ENCODE measurements at places on chromosomes 4 and X.
A peak's percentile ranks its signal among the peaks of the same experiment; 100 is the strongest.

- no peak for DNase-seq
- peaks cover 55% of the 10 kb centered on the region for H3K27me3 ChIP-seq
- H3K27ac ChIP-seq: no peak overlapping the region
- no peaks in the 10 kb centered on the region for H3K36me3 ChIP-seq
Observed at GRCh38 chrX:16307950-16308349, 140.7 kb downstream of the MAGEB17 start.

GRCh38 chrX:13005661-13006473, 31.0 kb downstream of the TMSB4X start:
- peak overlapping the region; percentile 76 for H3K4me3 ChIP-seq
- peaks cover 74% of the 10 kb centered on the region for H3K4me1 ChIP-seq
- DNase-seq: no peak
- peaks cover 64% of the 10 kb centered on the region for H3K27me3 ChIP-seq
- H3K27ac ChIP-seq: peak overlapping the region; percentile 98
- H3K36me3 ChIP-seq: no peaks in the 10 kb centered on the region

- H3K4me3 ChIP-seq: peak overlapping the region; percentile 78
- H3K4me1 ChIP-seq: peaks cover 50% of the 10 kb centered on the region
- H3K27ac ChIP-seq: peak overlapping the region; percentile 91
- peak; percentile 49 for DNase-seq
- H3K36me3 ChIP-seq: no peaks in the 10 kb centered on the region
Observed at GRCh38 chr4:153438916-153439756, 27.0 kb upstream of the TMEM131L start.

DNA sequence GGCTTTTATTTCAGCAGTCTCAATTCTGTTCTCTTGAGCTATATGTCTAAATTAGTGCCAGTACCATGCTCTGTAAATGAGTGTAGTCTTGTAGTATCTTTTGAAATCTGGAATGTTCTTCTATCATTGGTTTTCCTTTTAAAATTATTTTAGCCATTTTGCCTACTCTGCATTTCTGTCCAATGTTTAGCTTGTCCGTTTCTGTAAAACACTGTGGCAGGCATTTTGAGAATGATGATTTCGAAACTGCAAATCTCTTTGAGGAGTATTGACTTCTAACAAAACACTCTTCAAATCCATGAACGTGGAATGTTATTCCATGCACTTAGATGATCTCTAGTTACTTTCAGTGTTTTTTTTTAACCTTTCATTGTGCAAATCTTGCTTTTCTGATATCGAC, 28.3 kb upstream of the PPP4R3C start:
- no peaks in the 10 kb centered on the region for H3K36me3 ChIP-seq
- DNase-seq: no peak
- no peak overlapping the region for H3K4me3 ChIP-seq
- no peaks in the 10 kb centered on the region for H3K4me1 ChIP-seq
- H3K27ac ChIP-seq: no peak overlapping the region
- H3K27me3 ChIP-seq: peaks cover 5% of the 10 kb centered on the region

DNA sequence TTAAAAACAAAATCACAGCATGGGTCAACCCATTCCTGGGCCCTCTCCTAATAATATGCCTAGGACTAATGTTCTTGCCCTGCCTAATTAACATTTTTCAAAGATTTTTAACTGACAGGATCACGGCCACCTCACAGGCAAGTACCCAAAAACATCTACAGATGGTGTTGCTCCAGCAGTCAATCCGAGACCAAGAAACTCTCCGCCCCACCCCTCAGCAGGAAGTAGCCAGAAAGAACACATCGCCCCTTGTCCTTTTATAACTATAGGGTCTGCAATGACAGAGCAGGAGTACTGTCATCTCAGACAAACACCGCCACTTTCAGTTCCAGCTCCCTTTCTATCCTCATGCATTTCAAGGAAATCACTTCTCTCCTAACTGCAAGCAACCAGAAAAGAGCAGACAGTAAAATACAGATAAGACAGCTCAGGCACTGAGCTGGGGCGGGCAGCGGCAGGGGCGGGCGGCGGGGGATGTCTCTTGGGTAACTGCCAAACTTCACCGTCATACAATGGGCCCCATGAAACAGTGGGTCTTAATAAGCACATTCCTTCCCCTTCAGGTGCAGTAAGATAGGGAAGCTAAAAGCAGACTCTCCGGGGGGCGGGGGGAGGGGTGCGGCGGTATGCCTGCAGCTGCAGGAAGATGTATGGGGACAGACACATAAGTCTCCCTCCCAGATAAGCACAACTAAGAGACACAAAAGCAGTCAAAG, 67.4 kb downstream of the ZNF182 start:
- peak overlapping the region; percentile 56 for H3K4me3 ChIP-seq
- no peaks in the 10 kb centered on the region for H3K36me3 ChIP-seq
- H3K27ac ChIP-seq: no peak overlapping the region
- peaks cover 49% of the 10 kb centered on the region for H3K27me3 ChIP-seq
- DNase-seq: peak; percentile 37
- peaks cover 7% of the 10 kb centered on the region for H3K4me1 ChIP-seq

- DNase-seq: no peak
- H3K4me3 ChIP-seq: no peak overlapping the region
- H3K4me1 ChIP-seq: no peaks in the 10 kb centered on the region
- no peaks in the 10 kb centered on the region for H3K36me3 ChIP-seq
- H3K27me3 ChIP-seq: no peaks in the 10 kb centered on the region
Observed at GRCh38 chr4:129905256-129905655, 809.3 kb downstream of the C4orf33 start.

DNA sequence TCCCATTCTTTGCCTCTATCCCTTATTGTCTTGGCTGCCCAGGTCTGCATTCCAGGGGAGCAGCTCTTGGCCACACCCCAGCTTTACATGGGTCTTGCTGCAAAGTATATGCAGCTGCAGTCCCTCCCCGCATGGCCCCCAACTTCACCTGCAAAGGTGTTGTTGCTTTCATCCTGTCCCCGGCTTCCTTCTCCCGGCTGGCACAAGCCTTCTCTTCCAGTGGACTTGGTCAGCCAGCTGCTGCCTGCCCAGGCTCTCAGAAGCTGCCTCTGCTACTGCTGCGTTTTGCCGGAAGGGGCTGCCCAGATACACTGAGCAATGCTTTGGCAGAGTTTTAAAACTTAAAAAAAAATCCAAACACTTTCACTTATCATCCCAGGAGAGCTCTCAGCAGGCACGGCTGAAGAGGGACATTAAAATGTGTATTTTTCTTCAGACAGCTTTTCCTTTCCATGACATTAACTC, 121.2 kb upstream of the PDLIM3 start:
- H3K4me1 ChIP-seq: peaks cover 2% of the 10 kb centered on the region
- H3K27me3 ChIP-seq: peaks cover 9% of the 10 kb centered on the region
- no peaks in the 10 kb centered on the region for H3K36me3 ChIP-seq
- H3K27ac ChIP-seq: no peak overlapping the region
- no peak for DNase-seq

DNA sequence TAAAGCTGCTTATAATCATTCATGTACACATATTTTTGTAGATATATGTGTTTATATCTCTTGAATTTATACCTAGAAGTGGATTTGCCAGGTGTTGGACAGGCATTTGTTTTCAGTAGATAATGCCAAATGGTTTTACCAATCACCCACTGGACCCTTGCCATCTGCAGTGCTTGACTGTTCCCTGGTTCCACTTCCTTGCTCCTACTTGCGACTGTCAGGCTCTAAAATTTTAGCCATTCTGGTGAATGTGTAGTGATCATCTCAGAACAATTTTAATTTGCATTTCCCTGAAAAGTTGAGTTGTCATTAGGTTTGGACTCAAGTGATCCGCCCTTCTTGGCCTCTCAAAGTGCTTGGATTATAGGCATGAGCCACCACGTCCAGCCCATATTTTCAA, 122.4 kb upstream of the SLC34A2 start:
- H3K27ac ChIP-seq: no peak overlapping the region
- no peak for DNase-seq
- H3K4me3 ChIP-seq: no peak overlapping the region
- peaks cover 3% of the 10 kb centered on the region for H3K27me3 ChIP-seq
- H3K4me1 ChIP-seq: no peaks in the 10 kb centered on the region

GRCh38 chr4:105400901-105401677, 72.8 kb downstream of the PPA2 start:
- H3K36me3 ChIP-seq: peaks cover 64% of the 10 kb centered on the region
- no peak overlapping the region for H3K4me3 ChIP-seq
- no peak for DNase-seq
- H3K4me1 ChIP-seq: peaks cover 5% of the 10 kb centered on the region
- H3K27me3 ChIP-seq: no peaks in the 10 kb centered on the region
- H3K27ac ChIP-seq: no peak overlapping the region

GRCh38 chr4:123740236-123740635, 343.6 kb downstream of the SPRY1 start:
- H3K4me3 ChIP-seq: no peak overlapping the region
- no peak for DNase-seq
- H3K36me3 ChIP-seq: no peaks in the 10 kb centered on the region
- H3K4me1 ChIP-seq: peaks cover 3% of the 10 kb centered on the region

- peaks cover 41% of the 10 kb centered on the region for H3K36me3 ChIP-seq
- H3K4me1 ChIP-seq: no peaks in the 10 kb centered on the region
- no peak overlapping the region for H3K27ac ChIP-seq
- no peak overlapping the region for H3K4me3 ChIP-seq
- no peaks in the 10 kb centered on the region for H3K27me3 ChIP-seq
Observed at GRCh38 chr4:121686255-121686654, 10.5 kb downstream of the ANXA5 start.

GRCh38 chr4:122360754-122361153, 18.1 kb upstream of the ADAD1 start:
- H3K36me3 ChIP-seq: peaks cover 57% of the 10 kb centered on the region
- no peak overlapping the region for H3K27ac ChIP-seq
- no peaks in the 10 kb centered on the region for H3K27me3 ChIP-seq
- H3K4me3 ChIP-seq: no peak overlapping the region
- no peaks in the 10 kb centered on the region for H3K4me1 ChIP-seq

GRCh38 chr4:19301527-19301926, 950.2 kb upstream of the SLIT2 start:
- no peaks in the 10 kb centered on the region for H3K36me3 ChIP-seq
- H3K4me3 ChIP-seq: no peak overlapping the region
- H3K27me3 ChIP-seq: no peaks in the 10 kb centered on the region
- no peaks in the 10 kb centered on the region for H3K4me1 ChIP-seq
- H3K27ac ChIP-seq: no peak overlapping the region
- no peak for DNase-seq

GRCh38 chr4:98565681-98566301, 92.6 kb downstream of the TSPAN5 start:
- H3K4me3 ChIP-seq: no peak overlapping the region
- DNase-seq: no peak
- peaks cover 36% of the 10 kb centered on the region for H3K4me1 ChIP-seq
- no peaks in the 10 kb centered on the region for H3K27me3 ChIP-seq

DNA sequence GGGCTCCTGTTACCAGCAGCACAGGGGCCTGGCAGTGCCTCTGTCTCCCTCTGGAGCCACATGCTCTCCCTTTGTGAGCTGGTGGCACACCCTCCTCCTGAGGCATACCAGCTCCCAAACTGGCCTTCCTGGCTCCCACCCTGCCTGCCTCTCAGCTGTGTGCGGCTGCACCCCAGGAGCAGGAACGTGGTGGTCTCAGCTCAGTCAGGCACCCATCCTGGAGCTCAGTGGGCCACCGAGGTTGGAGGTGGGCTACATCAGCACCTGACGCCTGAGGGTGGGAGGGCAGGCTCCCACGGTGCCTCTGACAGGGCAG, 85.9 kb upstream of the NKX1-1 start:
- H3K36me3 ChIP-seq: no peaks in the 10 kb centered on the region
- no peaks in the 10 kb centered on the region for H3K4me1 ChIP-seq
- no peak overlapping the region for H3K4me3 ChIP-seq
- DNase-seq: no peak
- no peak overlapping the region for H3K27ac ChIP-seq

- H3K27me3 ChIP-seq: no peaks in the 10 kb centered on the region
- H3K27ac ChIP-seq: no peak overlapping the region
- no peaks in the 10 kb centered on the region for H3K4me1 ChIP-seq
- no peak overlapping the region for H3K4me3 ChIP-seq
- H3K36me3 ChIP-seq: no peaks in the 10 kb centered on the region
- DNase-seq: no peak
Observed at GRCh38 chr4:21476757-21477156, 471.8 kb downstream of the KCNIP4 start.

- H3K4me3 ChIP-seq: no peak overlapping the region
- DNase-seq: no peak
- H3K27ac ChIP-seq: no peak overlapping the region
- no peaks in the 10 kb centered on the region for H3K36me3 ChIP-seq
- H3K4me1 ChIP-seq: no peaks in the 10 kb centered on the region
Observed at GRCh38 chr4:42268824-42269223, 116.4 kb upstream of the BEND4 start.

DNA sequence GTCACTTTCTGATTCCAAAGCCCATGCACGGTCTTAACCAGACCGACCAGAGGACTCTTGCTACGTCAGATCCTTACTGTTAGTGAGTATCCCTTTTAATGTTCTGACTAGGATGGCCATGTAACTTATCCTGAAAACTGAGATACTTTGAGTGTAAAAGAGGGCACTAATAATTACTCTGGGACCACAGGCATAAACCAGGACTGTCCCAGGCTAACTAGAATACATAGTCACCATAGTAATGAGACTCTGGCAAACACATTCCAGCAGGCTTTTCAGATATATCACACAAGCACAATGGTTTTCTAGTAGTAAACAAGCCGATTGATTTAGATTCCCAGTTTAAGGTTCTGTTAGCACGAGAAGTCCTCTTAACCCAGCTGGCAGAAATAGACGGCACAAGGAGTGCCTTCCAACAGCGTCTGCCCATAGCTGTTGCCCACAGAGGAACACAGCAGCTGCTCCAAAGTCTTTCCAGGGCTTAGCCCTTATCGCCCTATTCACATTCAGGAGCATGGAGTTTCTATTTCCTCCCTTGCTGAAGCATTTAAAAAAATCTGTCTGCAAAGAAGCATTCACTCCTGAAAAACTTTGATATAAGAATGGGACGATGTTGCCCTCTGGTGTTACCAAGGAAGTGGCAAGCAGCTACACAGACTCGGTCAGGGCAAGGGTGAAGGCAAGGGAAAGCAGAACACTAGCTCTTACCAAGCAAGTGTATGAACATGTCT, 92.4 kb downstream of the CXCL13 start:
- no peaks in the 10 kb centered on the region for H3K27me3 ChIP-seq
- no peak for DNase-seq
- H3K36me3 ChIP-seq: no peaks in the 10 kb centered on the region

DNA sequence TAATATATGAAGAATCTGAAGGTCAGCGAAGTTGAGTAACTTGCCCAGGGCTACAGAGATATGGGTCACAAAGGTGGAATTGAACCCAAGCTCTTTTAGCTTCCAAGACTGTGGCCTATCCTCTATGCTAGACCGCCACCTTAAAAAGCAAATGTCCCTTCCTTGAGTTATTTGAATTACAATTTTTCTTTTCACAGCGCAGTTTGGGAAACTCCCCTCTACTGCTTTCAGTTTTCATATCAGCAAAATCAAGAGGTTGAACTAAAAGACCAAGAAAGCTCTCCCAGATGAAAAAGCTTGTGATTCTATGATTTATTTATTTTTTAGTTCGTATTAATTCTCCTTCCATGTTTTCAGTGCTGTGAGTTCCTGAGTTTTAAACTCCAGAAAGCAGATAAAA, 174.5 kb upstream of the C1QTNF7 start:
- no peak overlapping the region for H3K27ac ChIP-seq
- H3K36me3 ChIP-seq: no peaks in the 10 kb centered on the region
